ENCODE measurements at places on chromosomes 2 and 18.

- DNase-seq = no peak
Observed at GRCh38 chr2:119487434-119488244, 36.6 kb downstream of the SCTR start.

GRCh38 chr2:150413910-150414309 is 73.6 kb downstream of the RND3 start:
- no peak for DNase-seq

- DNase-seq = no peak
Observed at GRCh38 chr2:136693966-136694365, 71.4 kb upstream of the THSD7B start.

GRCh38 chr18:25992566-25992965 is 97.8 kb downstream of the SS18 start:
- DNase-seq = no peak

DNA sequence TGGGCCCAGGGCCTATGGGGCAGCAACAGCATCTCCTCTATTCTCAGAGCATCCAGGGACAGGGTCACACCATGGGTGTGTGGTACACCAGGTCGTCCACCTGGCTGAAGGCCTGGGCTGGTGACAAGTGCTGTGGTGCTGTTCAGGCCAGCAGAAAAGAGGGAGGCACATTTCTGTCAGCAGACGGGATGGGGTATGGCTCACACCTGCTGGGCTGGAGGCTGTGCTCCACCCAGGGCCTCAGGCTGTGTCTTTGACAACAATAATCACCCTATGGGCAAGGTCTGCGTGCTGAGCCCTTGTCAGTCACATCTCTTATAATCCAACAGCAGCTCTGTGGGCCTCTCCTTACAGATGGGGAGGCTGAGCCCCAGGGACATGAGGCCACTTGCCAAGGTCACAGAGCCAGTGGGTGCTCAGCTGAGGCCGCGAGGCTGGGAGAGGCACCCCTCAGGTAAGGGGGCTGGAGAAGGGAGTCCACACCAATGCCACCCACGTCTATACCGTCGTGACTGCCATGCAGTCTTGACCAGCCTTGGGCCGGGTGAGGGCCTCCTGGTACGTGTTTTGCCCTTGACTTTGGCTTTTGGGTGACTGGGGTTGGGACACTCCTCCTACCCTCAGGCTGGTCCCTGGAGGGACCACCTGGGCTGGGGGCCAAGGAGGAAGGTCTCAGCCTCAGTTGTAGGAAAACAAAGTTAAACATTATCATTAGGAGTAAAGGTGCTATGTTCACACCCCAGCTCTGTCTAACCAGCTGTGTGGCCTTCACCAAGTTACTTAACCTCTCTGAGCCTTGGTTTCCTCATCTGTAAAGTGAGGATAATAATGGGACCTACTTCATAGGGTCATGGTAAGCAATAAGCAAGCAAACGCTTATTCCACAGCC is 5.6 kb upstream of the HS6ST1 start:
- DNase-seq = no peak

DNA sequence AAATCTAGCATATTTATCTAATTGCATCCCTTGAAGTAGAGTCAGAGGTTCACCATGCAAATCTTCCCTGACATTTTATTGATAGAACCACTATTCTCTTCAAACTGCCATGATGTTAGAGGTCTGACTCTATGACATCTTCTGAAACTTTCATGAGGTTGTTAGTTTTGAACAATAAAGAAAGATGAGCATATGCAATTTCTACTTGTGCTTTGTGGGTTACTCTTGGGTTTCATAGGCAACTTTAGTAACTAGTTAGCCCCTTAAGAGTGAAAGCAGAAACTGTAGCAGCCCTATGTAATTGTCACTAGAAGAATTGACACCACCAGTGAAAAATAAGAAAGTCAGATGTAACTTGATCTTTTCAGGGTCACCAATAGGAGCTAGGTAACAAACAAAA is 53.1 kb upstream of the ZEB2 start:
- DNase-seq = no peak
